Left kidney (tissue), 8 donors: ENCODE measurements at places on chromosomes 12 and 14. TPM values are rescaled to one million over a fixed set of nuclear protein-coding genes. Genes with fewer than 3 reads are reported as not detected.

DNA sequence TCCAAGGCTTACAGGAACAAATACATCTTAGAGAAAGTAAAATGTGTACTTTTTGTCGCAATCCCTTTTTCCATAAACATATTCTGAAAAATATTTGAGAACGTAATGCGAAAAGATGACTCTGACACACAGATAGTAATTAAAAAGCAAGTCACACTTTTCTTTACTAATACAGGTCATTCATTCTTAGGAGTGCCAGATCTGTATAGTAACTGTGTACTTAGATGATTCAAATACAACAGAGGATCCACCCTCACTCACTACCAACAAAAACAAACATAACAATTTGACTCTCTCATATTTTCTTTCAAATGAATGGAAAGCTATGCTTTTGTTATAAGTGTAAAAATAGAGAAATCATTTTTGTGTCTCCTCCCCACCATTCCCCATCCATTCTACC lies 795.4 kb downstream of the SLC6A15 start:
- no peak for DNase-seq

Gene NOXRED1
- polyA plus RNA-seq = 4.0 TPM

GRCh38 chr14:20809917-20810316 lies 7.3 kb upstream of the RNASE1 start:
- DNase-seq = no peak

DNA sequence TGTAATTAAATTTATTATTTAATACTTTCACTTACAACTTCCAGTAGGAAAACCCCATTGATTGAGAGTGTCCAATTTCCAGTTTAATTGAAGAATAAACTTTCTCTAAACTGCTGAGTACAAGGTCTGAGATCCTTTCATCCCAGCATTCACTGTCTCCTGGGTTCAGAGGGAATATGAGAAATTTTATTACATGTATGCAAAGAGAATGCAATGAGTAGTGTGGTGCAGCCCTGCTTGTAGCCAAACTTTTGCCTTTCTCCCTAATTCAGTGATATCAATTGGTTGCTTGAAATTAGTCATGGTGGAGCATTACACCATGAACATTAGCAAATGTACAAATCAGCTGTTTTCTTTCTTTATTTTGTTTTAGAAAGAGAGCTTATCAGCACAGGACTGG lies 780.6 kb upstream of the MDGA2 start:
- no peak for DNase-seq

GRCh38 chr12:124828264-124829007 lies 35.2 kb downstream of the SCARB1 start:
- DNase-seq = peak; percentile 46

Gene CMTM5
- polyA plus RNA-seq = 1.0 TPM

Gene ACVRL1
- polyA plus RNA-seq = 28.2 TPM

DNA sequence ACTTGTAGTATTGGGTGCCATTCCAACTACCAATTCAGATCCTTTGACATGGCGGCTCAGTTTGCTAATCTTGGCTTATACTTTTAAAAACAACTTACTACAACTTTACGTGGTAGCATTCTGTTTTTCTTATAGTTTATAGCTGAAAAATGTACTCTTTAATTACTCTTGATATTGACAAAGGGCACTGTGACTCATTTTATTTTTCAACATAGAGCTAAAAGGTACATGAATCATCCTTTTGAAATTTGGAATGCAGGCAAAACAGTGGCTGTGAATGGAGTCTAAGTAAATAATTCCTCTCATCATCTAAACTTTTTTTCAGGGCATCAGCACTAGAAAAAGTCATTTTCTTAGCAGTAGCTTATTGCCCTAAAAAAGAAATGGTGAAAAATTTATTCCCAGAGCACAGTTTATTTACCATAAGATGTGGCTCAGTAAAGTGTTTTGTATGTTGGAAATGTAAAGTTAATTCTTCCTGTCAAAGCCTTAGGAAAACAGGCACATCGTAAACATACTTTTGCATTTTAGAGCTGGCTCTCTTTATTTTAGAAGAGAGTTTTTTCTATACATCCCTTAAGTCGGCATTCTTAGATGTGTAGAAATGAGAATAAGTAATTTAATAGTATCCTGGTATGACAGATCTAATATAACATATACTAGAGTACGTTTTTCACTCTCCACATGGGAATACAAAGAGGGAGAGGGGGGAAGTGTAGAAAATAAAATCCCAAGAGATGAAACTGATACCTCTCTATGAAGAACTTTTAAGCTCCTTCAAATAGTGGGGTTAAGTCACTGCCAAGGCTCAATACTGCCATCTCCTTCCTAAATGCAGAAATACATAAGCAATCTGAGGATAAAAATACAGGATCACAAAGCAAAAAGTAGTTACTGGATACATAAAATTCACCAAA lies 55.2 kb downstream of the SLC25A21 start:
- DNase-seq = no peak

- no peak for DNase-seq
Observed at GRCh38 chr12:126895951-126896913, 1370.7 kb upstream of the TMEM132C start.

DNA sequence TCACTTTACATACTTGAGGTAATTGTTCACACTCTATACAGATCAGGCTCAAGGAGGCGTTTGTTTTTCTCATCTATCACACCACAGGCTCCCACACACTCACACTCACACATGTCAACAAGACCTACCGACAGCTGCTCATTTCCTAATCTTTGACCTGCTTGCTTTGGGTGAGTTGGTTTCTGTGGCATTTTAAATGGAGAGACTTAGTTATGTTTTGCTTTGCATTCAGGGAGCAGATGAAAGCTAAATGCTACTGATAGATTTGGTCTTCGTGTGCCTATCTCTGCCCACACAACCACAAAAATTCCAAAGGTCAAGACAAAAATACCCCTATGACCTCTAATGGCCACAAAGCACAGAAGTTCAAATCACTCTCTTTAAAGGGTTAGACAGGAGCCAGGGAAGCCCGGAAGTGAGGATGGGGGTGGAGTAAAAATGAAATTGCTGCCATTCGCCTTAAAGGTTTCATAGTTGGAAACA lies 203.5 kb upstream of the G2E3 start:
- DNase-seq = no peak

GRCh38 chr12:105843986-105844760 lies 294.6 kb downstream of the NUAK1 start:
- no peak for DNase-seq

DNA sequence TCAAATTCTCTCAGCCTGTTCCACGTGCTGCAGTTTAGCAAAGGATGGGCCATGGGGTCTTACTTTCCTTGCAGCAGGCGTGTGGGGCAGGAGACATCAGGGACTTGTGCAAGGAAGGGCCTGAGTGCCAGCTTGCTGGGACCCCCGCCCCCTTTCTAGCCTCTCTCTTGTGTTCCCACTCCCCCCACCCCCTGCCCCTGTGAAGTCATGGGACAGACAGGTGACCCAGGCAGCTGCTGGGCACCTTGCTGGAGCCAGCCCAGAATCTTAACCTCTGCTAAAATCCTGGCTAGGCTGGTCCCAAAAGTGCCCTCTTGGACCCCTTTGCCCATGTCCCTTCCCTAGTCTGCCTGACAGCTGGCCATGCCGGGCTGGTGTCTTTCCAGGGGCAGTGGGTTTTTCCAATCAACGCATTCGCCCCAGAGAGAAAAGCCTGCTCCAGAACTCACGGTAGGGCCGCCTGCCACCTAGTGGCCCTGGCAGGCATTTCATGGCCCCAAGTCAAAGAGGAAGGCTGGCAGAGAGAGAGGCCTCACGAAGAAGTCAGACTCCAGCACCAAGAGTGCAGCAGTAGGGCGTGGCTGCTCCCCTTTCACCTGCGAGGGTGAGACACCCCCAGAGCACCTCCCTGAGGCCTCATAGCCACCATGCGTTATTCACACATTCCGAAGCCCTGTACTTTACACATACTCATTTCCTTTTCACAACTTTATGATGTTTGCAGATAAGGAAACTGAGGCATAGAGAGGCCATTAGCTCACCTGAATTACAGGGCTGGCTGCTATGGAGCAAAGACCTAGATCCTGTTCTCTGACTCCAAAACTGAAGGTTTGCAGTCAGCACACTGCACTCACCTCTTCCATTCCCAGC lies 67.4 kb downstream of the LGMN start:
- peak; percentile 54 for DNase-seq

GRCh38 chr12:13727707-13728195 lies 253.7 kb downstream of the GRIN2B start:
- no peak for DNase-seq

GRCh38 chr12:26748741-26749431 lies 84.1 kb downstream of the ITPR2 start:
- no peak for DNase-seq
